ENCODE measurements at places on chromosomes 5 and 9.

GRCh38 chr5:36777105-36777757 lies 99.3 kb upstream of the NIPBL start:
- H3K4me3 ChIP-seq = no peak overlapping the region
- no peaks in the 10 kb centered on the region for H3K36me3 ChIP-seq
- H3K4me1 ChIP-seq = no peaks in the 10 kb centered on the region
- DNase-seq = peak; percentile 86

- H3K4me3 ChIP-seq = no peak overlapping the region
- no peaks in the 10 kb centered on the region for H3K4me1 ChIP-seq
- no peak for DNase-seq
These were observed 1294.2 kb downstream of the EFNA5 start for GRCh38 chr5:106376522-106376921.

GRCh38 chr5:873328-873727 lies 19.3 kb downstream of the BRD9 start:
- no peak for DNase-seq
- H3K4me3 ChIP-seq = no peak overlapping the region
- H3K4me1 ChIP-seq = no peaks in the 10 kb centered on the region
- H3K27me3 ChIP-seq = no peaks in the 10 kb centered on the region
- peaks cover 52% of the 10 kb centered on the region for H3K36me3 ChIP-seq

DNA sequence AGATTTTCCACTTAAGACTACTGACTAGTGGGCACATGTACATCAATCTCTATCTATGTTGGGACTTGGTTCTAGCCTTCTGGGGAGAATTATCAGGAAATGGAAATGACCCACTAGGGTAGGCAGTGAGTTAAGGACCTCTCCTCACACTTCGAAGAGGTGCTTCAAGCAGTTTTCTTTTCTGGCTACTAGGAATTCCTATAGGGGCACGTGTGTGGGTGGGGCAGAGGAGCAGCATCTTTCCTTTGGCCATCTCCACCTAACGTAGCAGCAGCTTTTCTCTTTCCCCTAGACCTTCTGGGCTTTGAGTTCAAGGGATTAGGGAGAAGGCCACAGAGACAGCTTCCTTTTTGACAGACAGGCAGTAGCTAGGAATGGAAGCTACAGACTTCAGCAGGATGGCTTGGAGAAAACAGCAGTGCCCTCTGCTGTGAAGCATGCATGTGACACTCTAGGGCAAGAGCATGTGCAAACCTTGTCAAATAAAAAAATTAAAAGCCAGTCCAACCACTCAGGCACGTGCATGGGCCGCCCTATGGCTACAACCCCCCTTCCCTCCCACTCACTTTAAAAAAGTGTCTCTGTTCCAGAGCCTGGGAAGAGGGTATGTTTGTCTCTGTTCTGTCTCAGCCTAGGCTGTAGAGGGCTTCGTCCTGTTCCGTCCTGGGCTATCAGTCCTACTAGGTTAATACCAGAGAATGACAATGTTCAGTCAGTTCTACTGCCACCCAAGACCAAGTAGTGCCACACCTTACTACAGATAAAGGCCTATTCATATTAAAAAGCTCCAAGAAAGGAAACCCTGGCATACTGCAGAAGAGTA lies 8.7 kb upstream of the GFRA3 start:
- no peaks in the 10 kb centered on the region for H3K27me3 ChIP-seq
- peak; percentile 73 for DNase-seq
- H3K4me1 ChIP-seq = no peaks in the 10 kb centered on the region
- H3K4me3 ChIP-seq = no peak overlapping the region

- no peaks in the 10 kb centered on the region for H3K27me3 ChIP-seq
- H3K36me3 ChIP-seq = peaks cover 9% of the 10 kb centered on the region
- H3K4me1 ChIP-seq = no peaks in the 10 kb centered on the region
- peak; percentile 39 for DNase-seq
These were observed 6.0 kb downstream of the MRPS2 start for GRCh38 chr9:135506327-135507103.

DNA sequence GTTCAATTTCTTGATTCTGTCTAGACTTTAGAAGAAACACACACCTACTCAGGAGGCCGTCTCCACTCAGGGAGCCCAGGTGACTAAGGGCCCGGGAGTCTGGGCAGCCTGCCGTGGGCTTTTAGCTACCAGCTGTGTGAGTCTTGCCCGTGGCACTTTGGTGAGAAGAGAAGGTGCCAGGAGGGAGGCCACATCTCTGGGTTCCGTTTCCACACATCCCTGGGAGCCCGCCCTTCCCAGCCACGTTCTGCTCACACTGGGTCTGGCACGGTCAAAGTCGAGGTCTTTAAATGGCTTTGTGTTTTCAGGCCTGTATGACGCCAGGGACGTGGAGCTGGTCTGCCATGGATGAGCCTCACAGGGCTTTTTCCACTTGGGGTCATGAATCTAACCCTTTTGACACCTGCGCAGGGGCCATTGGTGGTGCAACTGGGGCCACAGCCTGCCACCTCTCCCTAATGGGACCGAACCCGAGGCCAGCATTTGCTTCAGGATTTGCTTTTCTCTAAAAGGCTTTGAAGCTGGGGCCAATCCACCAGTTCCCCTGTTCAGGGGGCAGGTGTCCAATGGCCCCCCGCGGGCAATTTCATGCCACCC lies 17.2 kb upstream of the FCN2 start:
- no peaks in the 10 kb centered on the region for H3K36me3 ChIP-seq
- no peak for DNase-seq
- H3K27ac ChIP-seq = no peak overlapping the region
- no peaks in the 10 kb centered on the region for H3K27me3 ChIP-seq

DNA sequence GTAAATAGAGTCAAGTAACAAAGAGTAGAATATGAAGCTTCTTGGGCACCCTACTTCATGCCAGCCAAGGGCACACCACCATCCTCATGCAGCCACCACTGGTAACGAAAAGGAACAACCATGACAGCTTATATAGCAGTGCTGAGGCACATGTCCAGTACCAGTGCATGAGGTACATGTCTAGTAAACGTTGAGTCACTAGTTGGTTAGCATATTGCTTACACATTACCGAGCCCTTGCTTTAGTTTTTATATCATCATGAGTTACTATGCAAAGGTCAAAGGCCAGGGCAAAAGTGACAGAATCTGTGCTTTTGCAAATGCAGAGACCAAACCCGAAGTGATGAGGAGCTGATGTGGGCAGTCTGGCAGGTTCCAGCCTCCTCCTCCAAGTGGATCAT lies 147.1 kb upstream of the MAP1B start:
- no peak for DNase-seq
- peaks cover 5% of the 10 kb centered on the region for H3K4me1 ChIP-seq
- no peak overlapping the region for H3K4me3 ChIP-seq
- no peaks in the 10 kb centered on the region for H3K27me3 ChIP-seq
- no peak overlapping the region for H3K27ac ChIP-seq
- no peaks in the 10 kb centered on the region for H3K36me3 ChIP-seq

- no peaks in the 10 kb centered on the region for H3K27me3 ChIP-seq
- DNase-seq = no peak
- H3K27ac ChIP-seq = no peak overlapping the region
These were observed 27.3 kb upstream of the MATR3 start for GRCh38 chr5:139266236-139266635.

DNA sequence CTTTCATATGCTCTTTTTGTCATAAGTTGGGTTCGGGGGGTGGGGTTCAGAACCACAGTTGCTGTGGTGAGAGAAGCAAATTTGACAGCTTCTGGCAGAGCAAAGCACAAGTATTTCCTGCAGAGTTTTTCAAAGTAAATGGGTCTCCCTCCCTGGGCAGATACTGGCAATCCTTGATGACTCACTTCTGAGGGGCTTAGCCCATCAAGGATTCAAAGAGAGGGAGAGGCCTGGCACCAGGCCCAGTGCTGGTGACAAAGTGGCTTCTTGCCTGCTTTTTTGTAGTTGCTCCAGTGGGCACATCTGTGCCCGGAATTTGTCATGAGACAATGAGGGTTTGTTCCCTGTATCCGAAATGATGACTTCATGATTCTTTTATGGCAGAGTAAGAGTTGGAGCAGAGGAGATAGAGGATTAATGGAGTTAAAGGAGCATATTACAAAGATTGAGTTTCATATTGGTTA lies 46.6 kb upstream of the TNC start:
- no peak overlapping the region for H3K4me3 ChIP-seq
- H3K27me3 ChIP-seq = no peaks in the 10 kb centered on the region
- DNase-seq = no peak
- H3K36me3 ChIP-seq = no peaks in the 10 kb centered on the region
- H3K4me1 ChIP-seq = 0 out of 2 replicates have a peak, but pooled peaks cover 3% of the 10 kb centered on the region

DNA sequence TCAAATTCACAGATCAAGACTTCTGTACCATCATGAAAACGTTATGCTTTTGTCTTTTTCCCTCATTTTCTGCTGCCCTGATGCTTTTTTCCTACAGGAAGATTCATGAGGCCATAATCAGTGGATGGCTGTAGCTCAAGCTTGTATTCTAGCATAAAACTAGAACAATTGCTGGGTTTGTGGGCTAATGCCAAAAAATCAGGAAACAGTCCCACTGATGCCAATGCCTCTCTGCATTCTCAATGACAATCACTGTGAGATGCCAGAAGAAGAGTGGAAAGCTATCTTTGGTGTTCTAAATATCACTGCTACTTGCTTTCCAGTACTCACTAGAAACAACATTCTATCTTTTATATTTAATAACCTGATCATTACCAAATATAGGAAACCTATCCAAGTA lies 33.3 kb upstream of the FAM170A start:
- DNase-seq = no peak
- no peaks in the 10 kb centered on the region for H3K36me3 ChIP-seq
- H3K27me3 ChIP-seq = no peaks in the 10 kb centered on the region
- H3K27ac ChIP-seq = no peak overlapping the region
- no peaks in the 10 kb centered on the region for H3K4me1 ChIP-seq
- H3K4me3 ChIP-seq = no peak overlapping the region

GRCh38 chr9:129437626-129438323 lies 183.1 kb downstream of the C9orf50 start:
- peaks cover 85% of the 10 kb centered on the region for H3K27me3 ChIP-seq
- no peaks in the 10 kb centered on the region for H3K36me3 ChIP-seq
- no peak for DNase-seq
- H3K4me1 ChIP-seq = peaks cover 14% of the 10 kb centered on the region

GRCh38 chr9:37038302-37038942 lies 4.4 kb upstream of the PAX5 start:
- no peak for DNase-seq
- no peak overlapping the region for H3K27ac ChIP-seq
- no peaks in the 10 kb centered on the region for H3K36me3 ChIP-seq
- H3K4me1 ChIP-seq = peaks cover 44% of the 10 kb centered on the region
- peak overlapping the region; percentile 72 for H3K4me3 ChIP-seq

- no peak for DNase-seq
These were observed 44.1 kb upstream of the CLINT1 start for GRCh38 chr5:157903117-157903450.

DNA sequence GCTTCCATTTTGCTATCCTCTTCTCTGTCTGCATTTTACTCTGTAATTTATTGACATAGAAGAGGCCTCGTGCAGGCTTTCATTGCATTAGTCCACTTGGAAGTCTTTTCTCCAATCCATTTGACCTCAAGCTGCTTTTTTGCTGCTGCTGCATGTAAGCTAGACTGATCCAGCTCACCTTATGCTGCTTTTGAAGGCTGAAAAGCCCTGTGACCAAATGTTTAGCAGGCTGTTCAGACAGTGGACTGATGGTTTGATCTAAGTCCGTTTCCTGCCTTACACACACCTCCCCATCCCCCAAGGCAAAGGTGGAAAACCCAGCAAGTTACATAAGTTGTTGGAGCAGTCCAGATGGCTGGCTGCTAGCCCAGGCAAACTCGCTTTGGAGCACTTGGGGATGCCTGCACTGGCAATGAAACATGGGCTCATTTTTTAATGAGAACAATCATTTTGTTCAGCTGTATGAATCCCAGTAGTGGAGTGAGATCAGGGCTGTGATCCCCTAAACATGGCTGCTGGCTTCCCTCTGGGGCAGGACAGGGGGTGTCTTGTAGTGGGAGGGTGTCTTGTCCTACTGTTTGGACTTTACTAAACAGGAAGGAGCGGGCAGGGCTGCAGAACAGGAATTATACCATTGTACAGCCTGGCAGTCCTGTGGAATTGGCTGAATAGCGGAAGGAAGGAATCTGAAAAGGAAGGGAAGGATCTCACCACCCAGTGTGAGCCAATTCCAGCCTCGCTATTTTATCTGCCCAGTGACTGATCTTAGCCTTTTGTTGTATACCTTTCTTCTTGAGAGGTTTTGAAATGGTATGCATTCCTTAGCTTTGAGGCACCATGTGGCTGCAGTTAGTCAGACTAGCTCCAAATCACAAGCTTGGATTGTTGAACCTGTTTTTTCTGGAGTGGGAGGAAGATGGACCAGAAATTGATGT lies 212.0 kb downstream of the ARHGAP26 start:
- H3K27ac ChIP-seq = peak overlapping the region; percentile 13
- peaks cover 21% of the 10 kb centered on the region for H3K4me1 ChIP-seq
- H3K4me3 ChIP-seq = no peak overlapping the region
- DNase-seq = peak; percentile 49
- H3K27me3 ChIP-seq = no peaks in the 10 kb centered on the region

DNA sequence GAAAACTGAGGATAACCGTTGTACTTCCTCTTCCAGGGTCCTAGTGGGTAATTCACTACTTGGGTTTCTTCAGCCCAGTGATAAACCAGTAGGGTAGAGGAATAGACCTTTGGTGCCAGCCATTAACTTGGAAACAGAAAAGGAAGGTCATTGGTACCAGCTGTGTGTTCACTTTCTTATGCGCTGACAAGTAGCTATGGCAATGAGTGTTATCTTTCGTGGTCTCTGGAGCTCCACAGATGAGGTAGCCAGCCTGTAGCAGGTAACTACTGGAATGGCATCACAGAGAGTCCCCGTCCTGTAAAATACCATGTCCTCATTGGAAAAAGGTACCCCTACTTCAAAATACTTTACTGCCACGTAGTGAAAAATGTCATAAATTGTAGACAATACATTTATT lies 2.3 kb downstream of the UHRF2 start:
- H3K27ac ChIP-seq = no peak overlapping the region
- peaks cover 5% of the 10 kb centered on the region for H3K36me3 ChIP-seq
- peak overlapping the region; percentile 85 for H3K4me3 ChIP-seq
- no peak for DNase-seq
- H3K4me1 ChIP-seq = 0 out of 2 replicates have a peak, but pooled peaks cover 16% of the 10 kb centered on the region

DNA sequence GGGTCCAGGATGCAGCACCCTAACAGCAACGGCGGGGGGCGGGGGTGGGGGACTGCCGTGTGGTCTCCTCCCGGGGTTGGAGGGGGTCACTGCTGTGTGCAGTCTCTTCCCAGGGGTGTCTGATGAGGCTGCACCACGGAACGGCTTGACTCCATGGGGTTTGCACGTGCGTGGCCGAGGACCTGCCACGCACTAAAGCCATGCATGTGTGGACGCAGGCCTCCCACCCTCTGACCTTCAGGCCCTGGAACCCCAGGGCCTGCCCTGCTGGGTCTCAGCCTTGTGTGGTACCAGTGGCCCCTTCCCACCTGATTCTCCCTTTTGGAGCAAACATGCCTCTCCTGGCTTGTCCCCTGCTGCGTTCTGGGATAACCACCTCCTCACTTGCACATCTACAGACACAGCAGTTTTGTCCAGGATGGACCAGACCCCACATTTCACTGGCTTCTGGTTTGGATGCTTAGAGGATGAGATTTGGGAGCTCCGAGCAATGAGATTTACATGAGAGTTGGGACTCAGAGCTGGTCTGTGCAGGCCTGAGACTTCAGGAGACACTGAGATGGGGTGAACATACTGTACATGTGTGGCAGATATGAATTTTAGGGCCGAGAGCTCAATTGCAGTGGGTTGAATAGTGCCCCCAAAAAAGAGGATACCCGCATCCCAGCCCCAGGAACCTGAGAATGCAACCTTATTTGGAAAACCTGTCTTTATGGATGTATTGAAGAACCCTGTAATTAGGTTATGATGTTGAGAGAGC lies 45.8 kb downstream of the SLC12A7 start:
- H3K4me3 ChIP-seq = no peak overlapping the region
- H3K27me3 ChIP-seq = no peaks in the 10 kb centered on the region
- H3K36me3 ChIP-seq = no peaks in the 10 kb centered on the region
- no peaks in the 10 kb centered on the region for H3K4me1 ChIP-seq

- no peak overlapping the region for H3K27ac ChIP-seq
- H3K36me3 ChIP-seq = no peaks in the 10 kb centered on the region
- H3K4me1 ChIP-seq = no peaks in the 10 kb centered on the region
- no peak overlapping the region for H3K4me3 ChIP-seq
These were observed 313.0 kb downstream of the CETN3 start for GRCh38 chr5:90096415-90097081.
